ENCODE measurements at places on chromosomes 7 and 10. TPM values are rescaled to one million over a fixed set of nuclear protein-coding genes. Genes with fewer than 3 reads are reported as not detected.

AMZ1 gene
- total RNA-seq: not detected

CALY gene
- not detected for total RNA-seq

GRID2IP gene
- total RNA-seq: 1.0 TPM

SPDYE18 gene
- not detected for total RNA-seq

PANK1 gene
- 43.1 TPM for total RNA-seq

KNDC1 gene
- 2.5 TPM for total RNA-seq

COL1A2 gene
- total RNA-seq: 124 TPM

LBX1 gene
- not detected for total RNA-seq

NPTX2 gene
- total RNA-seq: 8.8 TPM

SP4 gene
- 10.5 TPM for total RNA-seq

TRIM50 gene
- not detected for total RNA-seq

Data from suprapubic skin (tissue), 4 donors.